Keratinocyte (primary cell): ENCODE measurements at places on chromosomes 12 and 14.

GRCh38 chr12:90940872-90941499 lies 14.0 kb downstream of the CCER1 start:
- DNase-seq = no peak

DNA sequence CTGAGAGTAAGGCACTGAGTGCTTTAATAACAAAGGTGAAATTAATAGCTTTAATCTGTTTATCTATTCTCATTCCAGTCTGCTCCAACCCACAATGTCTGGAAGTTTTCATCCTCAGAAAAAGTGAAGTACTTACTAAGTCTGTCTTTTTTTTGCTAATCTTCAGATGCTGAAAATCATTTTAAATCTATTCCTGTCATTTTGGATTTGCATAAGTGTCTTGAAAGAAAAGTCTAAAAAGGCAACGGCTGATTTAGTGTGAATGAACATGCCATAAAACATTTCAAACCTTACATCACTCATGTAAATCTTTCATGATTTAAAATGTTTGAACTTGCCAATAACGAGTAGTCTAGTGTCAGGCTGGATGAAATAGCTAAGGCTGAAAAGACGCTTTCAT lies 685.6 kb downstream of the RPS29 start:
- no peak for DNase-seq

GRCh38 chr14:67941456-67942018 lies 122.0 kb downstream of the RAD51B start:
- DNase-seq = no peak

GRCh38 chr14:73753887-73754795 lies 40.0 kb upstream of the PNMA1 start:
- no peak for DNase-seq
